HT-29 (cell line): ENCODE measurements at places on chromosomes 16 and 17.
A peak's percentile ranks its signal among the peaks of the same experiment; 100 is the strongest.

GRCh38 chr16:89344458-89344834 is 126.9 kb downstream of the ZNF778 start:
- DNase-seq, result no peak

DNA sequence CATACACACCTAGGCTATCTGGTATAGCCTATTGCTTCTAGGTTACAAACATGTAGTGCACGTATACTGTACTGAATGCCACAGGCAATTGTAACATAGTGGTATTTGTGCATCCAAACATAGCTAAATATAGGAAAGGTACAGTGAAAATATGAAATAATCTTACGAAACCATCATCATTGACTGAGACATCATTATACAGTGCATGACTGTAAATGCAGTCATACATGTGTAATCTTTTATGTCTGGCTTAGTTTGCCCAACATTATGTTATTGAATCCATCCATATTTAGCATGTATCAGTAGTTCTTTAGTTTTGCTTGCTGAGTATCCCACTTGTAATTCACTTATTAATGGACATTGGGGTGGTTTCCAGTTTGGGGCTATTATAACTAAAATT is 124.9 kb downstream of the CYLD start:
- DNase-seq, result no peak

DNA sequence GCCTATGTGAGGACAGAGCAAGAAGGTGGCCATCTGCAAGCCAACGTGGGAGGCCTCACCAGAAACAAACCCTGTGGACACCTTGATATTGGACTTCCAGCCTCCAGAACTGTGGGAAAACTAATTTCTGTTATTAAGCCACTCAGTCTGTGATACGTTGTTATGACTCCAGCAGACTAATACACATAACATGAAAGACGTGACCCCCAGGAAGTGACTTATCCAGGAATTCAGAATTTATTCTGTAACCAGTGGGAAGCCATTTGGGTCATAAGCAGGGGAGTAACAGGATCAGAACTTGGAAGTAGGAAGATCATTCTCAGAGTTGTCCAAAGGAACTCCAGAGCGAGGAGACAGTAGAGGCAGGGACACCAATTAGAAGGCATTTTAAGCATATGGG is 12.5 kb upstream of the GINS3 start:
- DNase-seq, result no peak

DNA sequence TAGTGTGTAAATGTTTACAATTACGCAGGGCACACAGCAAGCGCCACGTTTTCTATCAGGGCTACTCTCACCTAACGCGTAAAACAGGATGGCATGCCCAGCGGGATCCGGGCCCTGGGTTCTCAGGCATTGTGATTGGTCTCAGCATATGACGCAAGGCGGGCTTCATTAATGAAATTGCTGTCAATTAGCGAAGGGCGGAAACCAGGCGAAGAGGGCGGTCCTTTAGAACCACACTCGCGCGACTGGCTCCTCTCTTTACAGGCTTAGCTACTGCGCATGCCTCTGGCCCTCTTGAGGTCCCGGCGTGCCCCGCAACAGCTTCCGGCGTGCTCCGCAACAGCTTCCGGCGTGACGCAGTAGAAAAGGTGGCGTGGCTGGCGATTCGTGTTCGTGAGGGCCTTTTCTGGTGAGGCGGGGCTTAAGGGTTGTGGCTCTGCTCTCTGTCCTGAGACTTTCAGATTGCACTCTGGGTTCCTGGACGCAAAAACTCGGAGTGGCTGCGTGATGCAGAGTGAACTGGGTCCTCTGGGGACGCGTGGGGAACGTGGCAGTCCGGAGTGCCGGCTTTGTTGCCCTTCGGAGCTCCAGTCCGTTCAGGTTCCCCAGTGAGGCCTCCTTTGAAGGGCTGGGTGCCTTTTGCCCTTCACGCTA is 9.2 kb downstream of the OR2C1 start:
- DNase-seq, result peak; percentile 87

GRCh38 chr16:57676553-57677085 is 8.5 kb downstream of the ADGRG3 start:
- no peak for DNase-seq

DNA sequence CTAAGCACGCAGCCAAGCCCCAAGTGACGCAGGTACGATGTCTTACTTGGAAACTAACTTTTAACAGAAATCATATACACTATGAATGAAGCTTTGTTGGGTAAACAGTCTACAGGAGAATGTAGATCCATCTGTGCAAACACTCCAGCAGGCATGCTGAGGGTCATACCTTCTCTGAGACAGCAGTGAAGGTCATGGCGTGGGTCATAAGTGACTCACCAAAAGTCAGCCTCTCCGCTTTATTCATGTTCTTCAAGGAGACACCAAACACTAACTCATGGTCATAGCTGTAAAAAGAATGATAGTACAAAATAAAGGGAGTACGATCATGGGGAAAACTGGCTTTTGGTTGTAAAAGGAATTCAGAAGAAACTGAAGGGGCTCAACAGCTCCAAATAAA is 20.6 kb downstream of the BLMH start:
- no peak for DNase-seq

DNA sequence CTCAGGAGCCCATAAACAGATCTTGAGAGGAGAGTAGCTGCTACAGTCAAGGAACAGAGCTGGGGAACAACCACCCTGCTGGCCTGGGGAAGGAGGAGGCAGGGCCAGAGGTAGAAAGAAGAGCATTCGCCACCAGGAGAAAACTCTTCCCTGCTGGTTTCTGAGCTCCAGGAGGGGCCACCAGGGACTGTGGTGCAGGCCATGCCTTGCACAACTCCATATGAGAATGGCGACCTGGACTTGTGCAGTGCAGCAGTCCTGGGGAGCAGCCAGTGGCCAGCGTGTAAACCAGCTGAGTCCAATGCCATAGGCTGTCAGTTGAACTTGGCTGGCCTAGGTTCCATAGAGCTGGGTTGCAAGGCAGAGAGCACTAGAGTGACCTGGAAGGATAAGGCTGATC is 11.6 kb downstream of the SLC13A2 start:
- no peak for DNase-seq

DNA sequence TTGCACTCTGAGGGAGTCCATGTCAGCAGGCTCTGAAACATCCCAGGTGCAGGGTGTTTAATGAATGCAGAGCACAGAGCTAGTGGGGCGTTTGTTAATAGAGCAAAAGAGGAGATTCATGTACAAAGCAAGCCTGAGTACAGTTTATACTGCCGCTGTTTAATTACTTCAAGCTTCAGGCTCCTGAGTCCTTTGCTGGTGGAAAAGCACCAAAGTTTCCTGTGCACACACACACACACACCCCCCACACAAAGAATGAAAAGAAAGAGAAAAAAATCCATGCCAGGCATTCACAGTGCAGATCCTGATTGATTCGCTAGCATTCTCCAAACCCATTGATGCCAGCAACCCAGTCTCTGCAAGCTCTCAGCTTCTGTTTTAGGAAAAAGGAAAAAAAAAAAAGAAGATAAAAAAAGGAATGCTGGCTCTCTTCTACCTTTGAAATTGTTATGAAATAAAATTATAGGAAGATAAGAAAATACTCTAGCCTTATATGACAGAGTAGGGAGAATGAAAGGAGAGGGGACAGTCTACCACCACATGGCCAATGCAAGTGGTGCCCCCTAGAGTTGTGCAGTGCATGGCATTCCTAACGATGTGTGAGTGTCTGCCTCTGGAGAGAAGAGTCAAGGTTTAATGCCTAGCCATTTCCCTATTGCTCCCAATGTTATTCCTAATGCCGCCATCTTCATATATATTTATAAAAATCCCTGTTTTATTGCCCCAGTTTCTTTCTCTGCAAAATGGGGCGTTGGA is 216.5 kb downstream of the TMEM114 start:
- no peak for DNase-seq

GRCh38 chr16:66695935-66696668 is 441 bp downstream of the CMTM4 start:
- DNase-seq, result peak; percentile 79

- DNase-seq, result no peak
Measured at GRCh38 chr17:49775546-49776260, 11.8 kb upstream of the FAM117A start.

GRCh38 chr16:88686062-88686438 is 257 bp downstream of the SNAI3 start:
- DNase-seq, result peak; percentile 27

DNA sequence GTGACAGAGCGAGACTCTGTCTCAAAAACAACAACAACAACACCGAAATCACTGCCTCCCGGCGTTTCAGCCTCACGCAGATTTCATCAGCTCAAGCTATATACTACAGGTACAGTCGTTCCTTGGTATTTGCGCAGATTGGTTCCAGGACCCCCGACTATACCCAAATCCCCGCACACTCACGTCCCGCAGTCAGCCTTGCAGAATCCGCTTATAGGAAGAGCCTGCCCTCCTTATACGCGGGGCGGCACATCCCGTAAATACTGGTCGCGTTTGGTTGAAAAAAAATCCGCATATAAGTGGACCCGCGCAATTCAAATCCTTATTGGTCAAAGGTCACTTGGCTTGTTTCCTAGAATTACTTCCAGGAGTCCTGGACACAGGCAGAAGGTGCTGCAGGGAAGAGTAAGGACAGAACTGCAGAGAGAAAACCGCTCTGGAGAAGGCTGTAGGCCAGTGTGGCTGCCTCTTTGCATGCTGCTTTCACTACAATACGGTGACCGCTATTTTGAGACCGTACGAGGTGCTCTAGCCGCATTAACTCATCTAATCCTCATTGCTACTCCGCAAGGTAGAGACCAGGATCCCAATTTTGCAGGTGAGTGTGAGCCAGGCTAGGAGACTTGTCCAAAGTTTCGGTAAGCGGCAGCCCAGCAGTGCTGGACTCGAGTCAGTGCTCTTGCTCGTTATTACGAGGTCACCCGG is 718 bp downstream of the NDUFAB1 start:
- peak; percentile 33 for DNase-seq

DNA sequence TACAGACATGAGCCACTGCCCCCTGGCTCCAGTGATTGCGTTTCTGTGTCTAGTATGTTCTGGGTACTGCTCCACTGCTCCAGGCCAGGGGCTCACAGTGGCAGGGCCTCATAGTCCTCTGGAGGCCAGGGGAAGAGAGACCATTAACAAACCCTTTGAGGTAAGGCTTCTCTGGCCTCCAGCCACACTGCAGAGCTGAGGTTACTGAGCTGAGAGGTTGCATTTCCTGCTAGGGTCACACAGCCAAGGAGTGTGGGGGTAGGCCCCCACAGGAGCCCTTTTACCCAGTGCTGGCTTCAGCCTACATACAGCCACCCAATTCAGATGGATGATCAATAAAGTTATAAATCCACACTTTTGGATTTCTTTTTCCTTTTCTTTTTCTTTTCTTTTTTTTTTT is 50.4 kb upstream of the DLX4 start:
- DNase-seq, result no peak

DNA sequence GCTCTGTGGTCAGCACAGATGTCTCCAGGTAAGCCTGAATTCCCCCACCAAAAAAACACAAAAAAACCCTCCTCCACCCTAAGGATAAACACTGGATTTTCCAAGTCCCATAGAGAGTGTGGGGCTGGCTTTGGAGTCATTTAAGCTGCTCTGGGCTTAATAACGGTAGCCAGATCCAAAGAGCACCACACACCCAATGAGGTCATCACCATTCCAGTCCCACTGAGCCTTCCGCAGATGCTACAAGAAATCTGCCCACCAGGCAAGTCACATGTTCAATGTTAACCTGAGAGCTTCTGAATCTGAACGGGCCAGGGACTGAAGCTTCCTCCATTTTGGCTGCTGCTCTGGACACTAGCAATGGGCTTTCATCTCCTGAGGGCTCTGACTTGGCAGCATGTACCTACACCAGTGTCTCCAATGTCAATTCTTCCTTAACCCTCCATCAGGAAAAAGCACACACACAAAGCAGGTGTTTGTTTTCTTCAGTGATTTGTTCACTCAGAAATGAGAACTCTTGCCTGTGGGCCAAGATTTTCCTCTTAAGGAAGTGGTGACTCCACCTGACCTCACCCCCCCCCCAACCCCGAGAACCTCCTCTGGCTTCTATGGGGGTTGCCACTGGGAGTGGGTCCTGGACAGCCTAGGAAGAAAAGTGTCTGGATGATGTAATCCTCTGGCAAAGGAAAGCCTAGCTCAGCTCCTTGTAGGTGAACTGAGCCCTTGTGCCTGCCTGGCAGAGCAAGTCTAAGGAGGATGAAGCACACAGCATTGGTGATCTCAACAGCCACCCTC is 220.1 kb downstream of the FOXL1 start:
- no peak for DNase-seq

DNA sequence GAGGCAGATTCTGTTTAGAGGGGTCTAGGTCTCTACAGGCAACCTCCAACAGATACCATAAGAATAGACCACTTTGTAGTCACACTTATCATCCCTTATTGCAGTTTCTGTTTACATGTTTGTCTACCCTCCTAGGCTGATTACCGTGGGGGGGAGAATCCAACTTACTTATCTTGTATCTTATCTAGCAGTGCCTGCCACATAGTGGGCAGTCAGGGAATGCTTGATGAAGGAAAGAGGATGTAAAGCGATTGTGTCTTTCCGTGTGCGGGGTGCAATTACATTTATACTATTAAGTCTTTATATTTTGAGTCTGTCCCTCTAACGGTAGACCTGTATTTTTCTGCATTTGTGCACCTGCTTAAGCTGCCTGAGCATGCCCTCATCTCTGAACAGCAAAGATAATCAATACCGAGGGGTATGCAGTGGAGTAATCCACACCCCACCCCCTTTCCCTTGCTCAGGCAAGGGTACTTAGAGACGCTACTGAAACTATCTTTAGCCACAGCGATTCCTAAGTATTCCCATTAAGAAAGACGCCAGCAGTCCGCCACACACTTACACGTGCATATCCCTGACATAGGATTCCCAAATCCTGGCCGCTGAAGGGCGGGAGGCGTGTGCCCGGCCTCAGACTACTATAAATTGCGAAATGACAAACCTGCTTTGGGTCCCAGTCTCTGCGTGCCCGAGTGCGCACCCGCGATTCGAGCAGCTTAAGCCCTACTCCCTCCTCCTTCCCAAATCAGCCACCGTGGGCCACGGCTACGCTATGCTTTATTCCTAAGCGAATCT is 635 bp upstream of the AATF start:
- peak; percentile 48 for DNase-seq

DNA sequence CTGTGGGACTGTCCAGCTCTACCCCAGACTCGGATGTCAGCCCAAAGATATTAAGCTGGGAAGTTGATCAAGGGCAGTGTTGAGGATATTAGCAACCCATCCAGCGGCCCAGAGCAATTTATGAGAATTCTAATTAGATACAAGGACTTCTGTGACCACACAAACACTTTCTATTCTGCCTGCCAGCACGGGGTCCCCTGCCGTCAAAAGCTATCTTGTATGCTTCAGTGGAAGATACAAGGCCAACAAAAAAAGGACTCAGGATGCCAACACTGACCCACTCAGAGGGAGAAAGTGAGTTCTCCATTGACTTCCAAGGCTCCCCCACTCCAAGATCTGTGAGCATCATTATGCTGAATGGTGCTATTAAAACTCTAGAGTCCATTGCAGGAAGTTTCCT is 390.7 kb downstream of the GRIN2A start:
- DNase-seq, result no peak

GRCh38 chr16:72131036-72131435 is 37.4 kb downstream of the DHX38 start:
- no peak for DNase-seq

DNA sequence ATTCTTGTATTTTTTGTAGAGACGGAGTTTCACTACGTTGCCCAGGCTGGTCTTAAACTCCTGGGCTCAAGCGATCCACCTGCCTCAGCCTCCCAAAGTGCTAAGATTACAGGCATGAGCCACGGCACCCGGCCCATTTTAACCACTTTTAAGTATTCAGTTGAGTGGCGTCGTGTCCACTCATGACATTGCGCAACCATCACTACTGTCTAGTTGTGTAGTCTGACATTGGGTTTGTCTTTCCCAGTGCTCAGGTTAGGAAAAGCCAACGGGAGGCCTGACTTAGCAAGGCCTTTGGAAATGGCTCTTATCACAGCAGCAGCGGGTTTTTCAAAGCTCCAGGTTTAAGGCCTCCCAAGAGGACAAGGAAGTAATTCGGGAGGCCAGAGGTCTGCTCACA is 58.7 kb downstream of the LITAF start:
- no peak for DNase-seq
